ENCODE measurements at places on chromosomes 7 and 10. TPM values are rescaled to one million over a fixed set of nuclear protein-coding genes. Genes with fewer than 3 reads are reported as not detected.

OPN1SW gene
- not detected for total RNA-seq

DNA sequence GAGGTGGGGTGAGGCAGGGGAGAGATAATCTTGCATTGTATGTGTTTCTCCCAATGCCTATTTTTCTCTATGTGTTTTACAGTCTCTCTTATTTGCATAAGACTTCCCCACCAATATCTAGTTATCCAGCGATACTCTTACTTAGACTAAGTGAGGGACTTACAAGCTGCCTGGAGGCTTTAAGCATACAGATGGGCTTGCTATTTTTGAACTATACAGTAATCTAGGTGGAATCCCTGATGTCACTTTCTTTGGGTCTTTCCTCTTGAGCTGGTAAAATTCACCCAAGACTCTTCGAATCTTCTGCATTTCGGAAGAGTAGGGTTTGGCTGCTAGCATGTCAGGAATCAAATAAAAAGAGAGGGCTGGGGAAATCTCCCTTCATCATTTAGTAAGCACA is 76.6 kb downstream of the NDUFB2 start:
- no peak for DNase-seq

DNA sequence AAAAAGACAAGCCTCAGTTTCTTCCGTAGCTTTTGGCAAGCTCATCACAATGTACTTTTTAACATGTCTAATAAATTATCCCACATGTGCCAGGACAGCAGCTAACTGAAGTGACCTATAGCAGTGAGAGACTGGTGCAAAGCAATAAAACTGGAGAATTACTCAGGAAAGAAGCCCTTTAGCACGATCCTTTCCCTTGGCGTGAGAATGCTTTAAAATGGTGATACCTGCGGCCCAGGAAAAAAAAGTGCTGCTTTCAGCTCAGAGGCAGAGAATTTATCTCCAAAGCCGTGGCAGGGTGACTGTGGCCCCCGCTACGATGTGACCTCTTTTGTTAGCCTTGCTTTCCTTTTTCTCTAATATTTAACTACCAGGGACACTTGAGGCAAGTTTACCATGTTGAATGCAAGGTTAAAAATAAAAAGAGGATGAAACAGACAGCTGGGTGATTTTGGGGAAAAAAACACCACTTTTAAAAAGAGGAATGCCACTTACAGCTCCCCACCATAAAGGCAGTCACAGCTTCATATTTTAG is 184.0 kb downstream of the FANK1 start:
- no peak for DNase-seq

EGR2 gene
- total RNA-seq: 28.2 TPM

BLOC1S2 gene
- 54.4 TPM for total RNA-seq

DNA sequence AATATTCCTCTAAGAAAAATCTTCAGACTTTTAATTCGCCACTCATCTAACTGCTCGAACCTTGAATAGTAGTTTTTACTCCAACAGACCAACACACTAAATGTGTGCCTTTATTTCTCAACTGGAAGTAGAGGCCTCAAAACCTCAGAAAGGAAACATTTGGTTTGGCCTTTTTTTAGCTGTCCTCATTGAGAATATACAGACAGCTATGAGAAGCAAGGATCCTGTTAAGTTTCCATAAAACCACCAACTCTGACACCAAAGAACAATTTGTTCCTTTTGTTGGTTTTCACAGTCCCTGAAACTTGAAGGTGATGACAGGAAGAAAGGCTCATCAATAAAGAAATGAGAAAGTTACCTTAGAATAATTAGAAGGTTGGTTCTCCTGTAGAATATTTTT is 199.2 kb upstream of the MEOX2 start:
- no peak for DNase-seq

DNA sequence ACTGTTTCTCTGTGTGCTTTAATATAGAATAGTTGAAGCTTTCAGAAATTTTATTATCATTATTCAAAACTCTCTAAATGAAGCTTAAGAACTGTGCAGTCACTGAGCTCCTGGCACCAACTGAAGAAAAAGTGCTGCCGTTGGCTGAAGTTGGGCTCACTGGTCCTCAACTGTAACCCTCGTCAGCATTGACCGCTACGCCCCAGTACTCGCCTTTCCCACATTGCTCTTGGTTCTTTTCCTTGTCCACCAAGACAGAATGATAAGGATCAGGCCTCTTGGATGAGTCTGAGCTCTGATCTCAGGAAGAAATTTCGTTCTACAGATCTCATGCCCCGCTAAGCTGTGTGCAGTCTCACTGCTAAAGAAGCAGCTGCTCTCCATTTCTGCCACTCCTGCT is 7.9 kb upstream of the TAF3 start:
- no peak for DNase-seq

DNA sequence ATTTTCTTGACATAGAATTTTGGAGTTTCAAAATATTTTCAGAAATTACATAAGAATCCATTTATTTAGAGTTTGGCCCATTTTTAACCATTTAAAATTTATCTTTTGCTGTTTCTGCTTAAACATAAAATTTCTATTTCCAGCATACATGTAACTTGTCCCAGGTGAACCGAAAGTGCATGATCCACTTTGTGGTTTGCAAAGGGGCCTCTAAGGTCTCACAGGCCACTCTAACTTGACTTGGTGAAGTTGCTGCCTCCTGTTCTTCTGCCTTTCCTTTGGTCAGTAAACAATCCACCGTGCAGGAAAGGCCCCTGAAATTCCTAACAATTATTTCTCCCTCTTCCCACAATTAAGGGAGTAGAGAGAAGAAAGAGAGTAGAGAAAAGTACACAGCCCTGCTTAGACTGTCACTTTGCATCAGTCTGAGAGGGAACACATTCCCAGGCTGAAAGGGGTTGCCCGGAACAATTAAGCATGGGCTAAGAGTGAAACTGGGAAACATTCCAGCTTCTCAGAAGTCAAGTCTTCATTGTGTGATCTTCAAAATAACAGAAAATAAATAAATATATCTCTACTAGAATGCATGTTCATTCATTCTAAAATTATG is 79.5 kb upstream of the SEMA3A start:
- DNase-seq: no peak

CUZD1 gene
- 1.3 TPM for total RNA-seq

DNA sequence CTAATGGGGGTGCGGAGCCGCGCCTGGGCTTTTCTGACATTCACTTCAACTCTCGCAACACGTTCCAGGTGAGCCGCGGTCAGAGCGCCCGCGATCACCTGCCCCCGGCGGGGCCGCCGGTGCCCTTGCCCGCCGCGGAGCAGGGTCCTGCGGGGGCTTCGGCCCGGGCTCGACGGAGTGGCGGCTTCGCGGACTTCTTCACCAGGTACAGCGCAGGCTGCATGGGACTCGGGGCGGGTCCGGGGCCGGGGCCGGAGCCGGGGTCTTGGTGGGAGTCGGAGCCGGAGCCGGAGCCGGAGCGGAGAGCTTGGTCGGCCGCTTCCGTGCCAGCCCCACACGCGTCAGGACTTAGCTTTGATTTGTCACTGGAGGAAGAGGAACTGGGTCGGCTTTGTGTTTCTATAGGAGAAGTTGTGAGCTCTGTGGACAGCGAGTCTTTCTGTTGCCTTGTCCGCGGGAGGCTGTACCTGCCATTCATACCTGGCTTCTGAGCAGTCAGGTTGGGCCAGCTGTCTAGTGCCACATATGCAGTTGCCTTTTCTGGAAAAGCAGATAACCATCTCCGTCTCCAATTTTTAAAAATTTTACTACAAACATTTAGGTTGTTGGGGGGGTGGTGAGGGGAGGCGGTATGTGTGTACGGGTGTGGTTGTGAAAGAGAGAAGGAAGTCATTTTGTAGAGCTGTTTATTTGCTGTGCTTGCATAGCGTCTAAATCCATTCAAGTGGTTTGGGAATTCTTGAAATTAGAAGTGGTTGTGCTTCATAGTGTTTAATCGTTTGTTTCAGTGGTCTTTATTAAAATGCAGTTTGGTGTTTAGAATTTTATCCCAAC is 1.3 kb downstream of the TBC1D12 start:
- peak; percentile 47 for DNase-seq

GRCh38 chr10:28663576-28664368 is 13.5 kb upstream of the BAMBI start:
- DNase-seq: no peak

GRCh38 chr7:34057956-34058355 is 152.6 kb downstream of the BMPER start:
- DNase-seq: no peak

GRCh38 chr7:45980181-45980905 is 59.3 kb upstream of the IGFBP3 start:
- no peak for DNase-seq

DNA sequence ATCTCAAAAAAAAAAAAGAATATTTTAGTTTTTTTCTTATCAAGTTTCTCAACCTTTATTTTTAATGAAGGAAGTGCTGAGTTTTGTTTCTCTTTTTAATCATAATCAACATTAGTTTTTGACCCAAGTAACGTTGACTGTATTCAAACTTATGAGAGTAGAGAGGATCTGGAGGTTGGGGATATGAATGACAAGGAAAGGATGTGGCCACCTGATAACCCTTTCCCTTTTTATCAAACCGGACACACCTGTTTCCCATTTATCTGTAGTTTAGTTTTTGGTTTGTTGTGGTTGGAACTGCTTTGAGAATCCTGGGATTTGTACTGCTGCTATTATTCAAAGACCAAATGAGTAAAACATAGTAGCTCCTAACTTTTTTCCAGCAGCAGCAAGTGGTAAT is 38.6 kb downstream of the HACD1 start:
- no peak for DNase-seq

- DNase-seq: no peak
Measured at GRCh38 chr10:113503930-113504329, 48.9 kb upstream of the HABP2 start.

DNA sequence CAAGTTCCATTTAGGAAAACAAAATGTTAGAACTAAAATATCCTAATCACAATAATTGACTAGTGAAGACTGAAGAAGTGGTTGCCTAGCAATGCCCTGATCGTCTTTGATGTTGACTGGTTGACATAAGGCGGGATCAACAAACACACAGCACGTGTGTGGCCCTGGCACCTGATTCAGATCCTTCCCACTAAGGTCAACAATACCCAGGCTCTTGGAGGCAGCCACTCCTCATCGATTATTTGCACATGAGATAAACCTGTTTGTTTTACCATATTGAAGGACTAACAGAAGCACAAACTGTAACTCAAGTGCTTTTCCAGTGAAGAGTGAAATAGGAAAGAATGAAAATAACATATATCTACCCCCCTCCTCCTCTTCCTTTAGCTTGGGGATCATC is 15.6 kb downstream of the FANK1 start:
- no peak for DNase-seq

DNA sequence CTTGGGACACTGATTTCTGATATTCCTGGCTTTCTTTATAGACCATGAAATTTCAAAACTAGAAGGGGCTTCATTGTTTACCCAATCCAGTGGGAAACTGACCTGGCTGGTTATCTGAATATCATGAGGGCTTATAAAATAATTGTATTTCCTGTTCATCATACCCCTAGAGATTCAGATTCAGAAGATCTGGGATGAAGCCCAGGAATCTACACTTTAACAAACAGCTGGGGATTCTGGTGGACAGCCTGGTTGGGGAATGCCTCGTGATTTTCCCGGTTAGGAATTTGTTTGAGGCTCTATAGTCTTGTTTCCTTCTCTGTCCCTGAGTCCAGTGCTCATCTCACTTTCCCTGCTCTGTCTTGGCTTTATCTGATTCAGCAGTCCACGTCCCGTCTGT is 110.3 kb downstream of the ADRA2A start:
- DNase-seq: no peak

CRHR2 gene
- total RNA-seq: not detected

CDC14C gene
- total RNA-seq: not detected

DNA sequence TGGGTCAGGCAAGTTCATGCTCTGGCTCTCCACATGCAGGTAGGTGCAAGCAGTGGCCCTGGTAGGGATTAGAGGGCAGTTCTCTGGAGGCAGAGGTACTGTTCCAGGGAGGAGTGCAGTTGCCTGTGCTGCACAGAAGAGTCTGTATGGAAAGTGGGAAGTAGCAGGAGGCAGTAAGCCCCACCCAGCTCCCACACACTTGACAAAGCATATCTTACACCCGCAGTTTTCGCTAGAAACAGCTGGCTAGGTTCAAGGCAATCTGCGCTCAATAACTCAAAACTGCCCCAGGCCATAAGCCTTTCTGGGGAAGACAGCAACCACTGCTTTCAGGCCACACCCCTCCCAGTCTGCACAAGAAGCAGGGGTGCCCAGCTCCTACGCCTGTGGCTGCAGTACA is 33.1 kb upstream of the ARMC3 start:
- DNase-seq: no peak

DNA sequence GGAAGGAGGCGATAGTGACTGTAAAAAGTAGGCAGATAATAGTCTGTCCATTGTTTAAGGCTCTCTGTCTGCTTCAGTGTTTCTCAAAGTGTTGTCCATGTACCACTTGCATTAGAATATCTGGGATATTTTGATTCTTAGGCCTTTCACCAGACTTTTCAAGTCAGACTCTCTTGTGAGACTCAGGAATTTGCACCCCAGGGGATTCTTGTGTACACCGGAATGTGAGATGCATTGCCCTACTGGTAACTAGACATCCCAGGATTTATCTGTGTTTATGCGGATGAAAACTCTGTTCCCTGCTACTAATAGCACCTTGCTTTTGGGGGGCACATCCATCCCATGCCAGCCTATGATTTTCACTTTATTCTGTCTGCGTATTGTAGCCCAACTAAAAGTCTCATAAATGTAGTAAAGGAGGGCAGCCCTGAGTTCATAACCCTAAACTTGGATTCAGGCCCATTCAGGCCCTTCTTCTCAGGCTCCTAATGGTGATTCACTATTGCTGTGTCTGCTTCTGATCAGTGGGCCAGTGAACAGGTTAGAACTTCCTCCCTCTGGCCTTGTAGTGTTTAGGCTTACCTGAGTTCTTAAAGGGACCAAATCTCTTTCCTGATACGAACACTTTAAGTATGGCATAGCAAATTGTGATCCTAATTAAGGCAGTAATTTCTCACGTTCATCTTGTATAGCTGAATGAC is 71.8 kb upstream of the RPA3 start:
- no peak for DNase-seq

OLAH gene
- 0.59 TPM for total RNA-seq

DNA sequence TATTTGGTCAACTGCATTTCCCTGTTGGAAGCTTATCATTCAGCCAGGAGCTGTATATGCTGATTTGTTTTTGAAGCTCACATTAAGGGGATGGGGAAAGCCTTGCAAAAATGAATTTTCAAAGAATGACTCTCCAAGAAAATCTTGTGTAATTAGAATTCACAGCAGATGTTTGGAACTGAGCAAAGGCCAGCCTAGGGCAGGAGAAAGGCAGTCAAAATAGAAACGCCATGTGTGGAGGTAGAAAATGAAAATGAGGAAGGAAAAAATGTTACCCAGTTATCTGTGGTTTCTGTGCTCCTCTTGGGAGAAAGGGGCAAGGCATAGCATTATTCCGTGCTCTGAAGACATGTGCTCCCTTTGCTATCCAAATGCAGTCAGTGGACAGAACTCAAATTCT is 93.5 kb downstream of the NRP1 start:
- no peak for DNase-seq

GRCh38 chr7:24668927-24669635 is 88.2 kb downstream of the GSDME start:
- DNase-seq: no peak
